ENCODE measurements at places on chromosomes 3 and 15.

GRCh38 chr3:47430606-47431005 is 45.1 kb downstream of the SCAP start:
- no peak for DNase-seq

DNA sequence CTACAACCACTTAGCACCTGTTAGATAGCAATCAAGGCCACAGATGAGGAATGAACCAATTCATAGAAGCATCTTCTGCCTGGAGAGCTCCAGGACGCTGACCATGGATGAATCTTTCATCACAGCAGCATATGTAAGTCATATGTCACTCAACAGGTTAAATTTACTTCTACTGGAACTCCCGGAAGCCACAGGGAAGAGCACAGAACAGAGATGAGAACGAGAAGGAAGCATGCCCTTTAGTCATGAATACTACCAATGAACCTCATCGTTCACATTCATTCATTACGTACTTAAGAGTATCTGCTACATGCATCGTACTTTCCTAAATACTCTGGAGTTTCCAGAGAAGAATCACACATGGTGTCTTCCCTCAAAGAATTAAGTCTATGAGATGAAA is 192.8 kb downstream of the STT3B start:
- DNase-seq = no peak

DNA sequence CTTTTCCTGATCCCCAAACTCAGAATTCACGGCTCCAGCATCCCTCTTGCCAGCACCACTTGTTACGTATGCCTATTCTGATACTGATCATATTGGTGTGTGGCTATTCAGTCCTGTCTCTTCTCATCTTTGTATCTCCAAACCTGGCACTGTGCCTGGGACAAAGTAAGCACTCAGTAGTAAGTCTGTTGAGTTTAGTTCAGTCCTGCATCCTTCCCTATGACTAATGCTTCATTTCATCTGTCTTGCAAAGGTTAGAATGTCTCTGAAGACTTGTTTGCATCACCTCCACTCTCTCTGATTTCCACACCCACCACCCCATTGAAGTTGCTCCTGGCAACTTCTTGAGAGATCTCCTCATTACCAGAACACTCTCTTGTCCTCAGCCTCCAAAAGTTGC is 80.3 kb downstream of the HMG20A start:
- DNase-seq = no peak

DNA sequence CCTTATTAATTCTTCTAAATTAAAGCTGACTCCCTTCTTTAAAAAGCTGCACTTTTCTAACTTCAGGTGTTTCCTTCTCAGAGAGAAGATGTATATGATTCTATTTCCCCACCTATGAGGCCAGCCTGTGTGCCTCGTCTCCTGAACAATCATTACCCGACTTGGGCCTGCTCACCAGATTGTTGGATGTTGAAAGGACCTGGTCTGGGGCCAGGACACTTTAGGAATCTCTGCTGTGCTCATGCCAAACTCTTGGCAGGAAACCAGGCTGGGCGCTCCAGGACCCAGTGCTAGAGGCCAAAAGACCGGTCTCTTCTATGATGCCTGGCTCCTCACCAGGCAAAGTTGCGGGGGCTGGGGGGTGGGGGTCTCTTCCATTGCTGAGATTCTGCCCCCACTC is 16.9 kb upstream of the LRRC31 start:
- no peak for DNase-seq

GRCh38 chr15:26376243-26376642 is 396.6 kb downstream of the GABRB3 start:
- DNase-seq = no peak

GRCh38 chr3:85271911-85272310 is 313.1 kb downstream of the CADM2 start:
- DNase-seq = no peak

- DNase-seq = peak; percentile 25
Observed at GRCh38 chr3:48157950-48158376, 30.3 kb downstream of the CDC25A start.

- DNase-seq = no peak
Observed at GRCh38 chr3:52534281-52535183, 875 bp upstream of the NT5DC2 start.

- DNase-seq = no peak
Observed at GRCh38 chr3:177262396-177262795, 65.1 kb upstream of the TBL1XR1 start.

- DNase-seq = no peak
Observed at GRCh38 chr15:95346721-95347475, 983.6 kb upstream of the NR2F2 start.

All from CD8-positive, alpha-beta memory T cell (primary cell).